ENCODE measurements at places on chromosomes 6 and 20.
A peak's percentile ranks its signal among the peaks of the same experiment; 100 is the strongest.

DNA sequence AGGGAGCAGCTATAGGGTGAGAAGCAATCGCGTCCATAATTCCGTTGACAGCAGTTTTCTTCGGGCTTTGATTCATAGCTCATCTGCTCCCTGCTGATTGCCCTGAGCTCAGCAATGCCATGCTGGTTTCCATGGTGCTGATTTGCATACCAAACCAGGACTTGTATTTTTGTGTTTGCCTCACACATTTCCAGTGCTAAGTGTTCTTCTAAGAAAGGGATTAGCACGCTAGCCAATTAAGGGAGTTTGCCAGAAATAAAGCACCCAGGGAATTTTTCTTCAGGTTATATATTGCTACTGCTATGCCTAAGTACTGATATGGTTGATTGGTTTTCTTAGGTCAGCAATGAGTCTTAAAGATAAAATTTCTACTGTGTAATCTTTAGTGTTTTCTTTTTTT lies 177.6 kb downstream of the PLCB1 start:
- DNase-seq: peak; percentile 24

- no peak for DNase-seq
Measured at GRCh38 chr6:14645841-14646240, 528.3 kb downstream of the CD83 start.

GRCh38 chr20:19916531-19917485 lies 100.4 kb upstream of the NAA20 start:
- no peak for DNase-seq

- DNase-seq: no peak
Measured at GRCh38 chr6:129860908-129861665, at the start of gene TMEM244. TMEM244 (minus strand) TSS chr6:129861315; CDS start chr6:129861188, 127 bp downstream.

DNA sequence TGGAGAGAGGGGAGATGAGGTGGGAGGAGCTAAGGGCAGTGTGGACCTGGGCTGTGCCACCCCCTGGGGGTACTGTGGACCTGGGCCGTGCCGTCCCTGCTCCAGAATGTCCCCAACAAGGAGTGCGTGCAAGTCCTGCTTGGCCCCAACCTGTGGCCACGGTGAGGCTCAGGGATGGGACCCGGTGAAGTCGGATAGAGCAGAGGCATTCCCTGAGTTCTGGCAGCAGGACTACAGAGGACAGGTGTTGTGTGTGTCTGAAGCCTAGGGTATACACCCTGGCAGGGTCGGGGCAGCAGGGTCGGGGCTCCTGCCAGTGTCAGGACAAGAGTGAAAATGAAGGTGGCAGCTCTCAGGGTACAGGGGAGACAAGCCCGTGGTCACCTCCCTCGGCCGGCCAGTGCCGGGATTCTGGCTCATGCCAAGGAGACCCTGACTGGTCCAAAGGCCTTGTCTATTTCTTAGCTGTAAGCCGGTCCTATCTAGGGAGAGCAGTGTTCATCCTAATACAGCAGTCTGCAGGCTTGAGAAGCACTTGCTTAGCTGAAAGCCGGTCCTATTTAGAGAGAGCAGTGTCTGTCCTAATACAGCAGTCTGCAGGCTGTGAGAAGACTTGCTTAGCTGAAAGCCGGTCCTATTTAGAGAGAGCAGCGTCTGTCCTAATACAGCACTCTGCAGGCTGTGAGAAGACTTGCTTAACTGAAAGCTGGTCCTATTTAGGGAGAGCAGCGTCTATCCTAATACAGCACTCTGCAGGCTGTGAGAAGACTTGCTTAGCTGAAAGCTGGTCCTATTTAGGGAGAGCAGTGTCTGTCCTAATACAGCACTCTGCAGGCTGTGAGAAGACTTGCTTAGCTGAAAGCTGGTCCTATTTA lies 95.9 kb downstream of the SMOC2 start:
- DNase-seq: no peak

DNA sequence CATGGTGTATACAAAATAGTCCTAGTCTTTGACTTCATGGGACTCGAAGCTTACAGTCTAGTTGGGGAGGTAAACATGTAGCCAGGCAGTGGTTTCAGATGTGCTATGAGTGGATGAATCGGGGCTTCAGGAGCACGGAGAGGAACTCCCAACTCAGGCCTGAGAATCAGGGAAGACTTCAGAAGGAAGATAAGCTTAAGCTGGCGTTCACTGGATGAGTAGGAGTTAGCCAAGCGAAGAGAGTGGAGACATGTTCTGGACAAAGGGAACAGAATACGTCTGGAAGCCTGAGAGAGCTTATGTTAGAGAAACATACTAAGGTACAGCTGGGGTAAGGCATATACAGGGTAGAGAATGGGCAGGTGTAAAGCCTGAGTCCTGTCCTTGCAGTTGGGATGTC lies 8.8 kb downstream of the CARMIL1 start:
- no peak for DNase-seq

- peak; percentile 7 for DNase-seq
Measured at GRCh38 chr6:29516108-29516507, 28.4 kb upstream of the MAS1L start.

DNA sequence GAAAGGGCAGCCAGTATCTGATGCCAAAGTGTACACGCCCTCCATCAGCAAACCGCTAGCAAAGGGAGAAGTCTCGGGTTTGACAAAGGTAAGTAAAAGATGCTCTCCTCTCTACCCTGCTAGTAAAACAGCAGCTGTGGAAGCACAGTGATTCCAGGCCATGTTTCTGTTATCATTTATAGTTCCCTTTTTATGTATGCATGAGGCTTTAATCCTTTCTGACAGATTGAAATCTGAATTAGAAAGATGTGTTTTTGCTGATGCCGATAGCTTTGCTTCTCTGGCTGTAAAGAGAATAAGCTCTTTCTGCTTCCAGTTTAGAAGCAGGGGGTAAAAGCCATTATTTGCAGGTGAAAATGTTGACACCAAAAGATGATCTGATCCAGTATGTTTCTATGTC lies 392.4 kb upstream of the SOX4 start:
- no peak for DNase-seq

DNA sequence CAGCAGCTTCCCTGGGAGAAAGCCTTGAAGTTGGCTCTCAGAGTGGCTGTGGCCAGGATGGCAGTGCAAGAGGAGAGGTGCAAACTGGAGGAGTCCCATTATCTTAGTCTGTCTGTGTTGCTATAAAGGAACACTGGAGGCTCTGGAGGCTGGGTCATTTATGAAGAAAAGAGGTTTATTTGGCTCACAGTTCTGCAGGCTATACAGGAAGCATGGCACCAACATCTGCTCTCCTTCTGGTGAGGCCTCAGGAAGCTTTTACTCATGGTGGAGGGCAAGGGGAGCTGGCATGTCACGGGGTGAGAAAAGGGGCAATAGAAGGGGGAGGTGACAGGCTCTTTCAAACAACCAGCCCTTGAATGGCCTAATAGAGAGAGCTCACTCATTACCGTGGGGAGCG lies 47.1 kb downstream of the PSMG4 start:
- no peak for DNase-seq

DNA sequence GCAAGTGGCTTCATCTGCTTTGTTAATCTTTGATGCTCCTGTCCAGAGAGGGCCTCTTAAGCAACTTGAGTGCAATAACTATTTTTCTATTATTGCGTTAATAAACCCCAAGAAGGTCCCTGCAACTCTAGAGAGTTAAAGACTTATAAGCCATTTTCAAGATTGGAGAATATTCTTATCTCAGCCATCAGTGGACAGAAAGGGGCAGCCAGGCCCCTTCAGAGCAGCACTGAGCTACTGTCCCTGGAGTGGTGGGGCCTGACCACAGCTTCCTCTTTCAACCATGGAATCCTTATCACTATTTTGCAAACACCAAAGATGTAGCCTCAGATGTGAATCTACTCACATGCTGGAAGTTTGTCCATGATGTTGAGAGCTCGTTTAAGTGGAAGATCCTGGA lies 2.8 kb upstream of the MAS1L start:
- no peak for DNase-seq

DNA sequence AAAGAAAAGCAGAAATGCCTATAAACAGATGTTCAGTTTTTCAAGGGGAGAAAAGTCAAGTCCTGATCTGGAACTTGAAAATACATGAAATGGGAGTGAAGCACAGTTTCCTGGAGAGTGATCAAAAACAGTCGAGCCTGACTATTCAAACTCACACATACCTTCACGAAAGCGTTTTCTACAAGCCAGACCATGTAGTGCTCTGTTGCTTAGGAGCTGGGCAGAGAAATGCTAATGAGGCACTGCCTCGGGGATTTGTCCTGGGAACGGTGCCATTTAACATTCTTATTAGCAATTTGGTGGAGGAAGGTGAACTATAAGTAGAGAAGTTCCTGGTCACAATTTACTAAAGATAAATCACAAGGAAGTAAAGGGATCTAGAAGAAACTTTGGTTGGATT lies 5.9 kb downstream of the NHSL1 start:
- DNase-seq: peak; percentile 70

DNA sequence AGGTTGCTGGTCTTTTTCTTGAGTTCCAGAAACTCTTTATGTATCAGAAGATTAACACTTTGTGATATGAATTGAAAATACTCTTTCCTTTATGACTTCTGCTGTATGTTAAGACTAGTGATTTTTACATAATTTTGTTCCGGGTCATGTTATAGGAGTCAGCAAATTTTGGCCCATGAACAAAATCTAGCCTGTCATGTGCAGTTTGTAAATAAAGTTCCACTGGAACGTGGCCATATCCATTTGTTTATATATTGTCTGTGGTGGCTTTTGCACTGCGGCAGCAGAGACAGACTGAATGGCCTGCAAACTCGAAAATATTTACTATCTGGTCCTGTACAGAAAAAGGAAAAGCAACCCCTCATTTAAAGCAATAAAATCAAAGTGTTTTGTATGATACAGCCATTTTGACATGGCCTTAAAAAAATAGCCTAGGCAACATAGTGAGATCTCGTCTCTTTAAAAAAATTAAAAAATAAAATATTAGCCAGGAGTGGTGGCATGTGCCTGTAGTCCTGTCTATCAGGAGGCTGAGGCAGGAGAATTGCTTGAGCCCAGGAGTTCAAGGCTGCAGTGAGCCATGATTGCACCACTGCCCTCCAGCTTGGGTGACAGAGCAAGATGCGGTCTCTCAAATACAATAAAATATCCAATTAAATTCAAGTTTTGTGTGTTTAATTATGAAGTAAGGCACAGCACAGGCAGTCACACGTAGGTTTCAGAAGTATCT lies 36.9 kb downstream of the SNX9 start:
- DNase-seq: no peak

- no peak for DNase-seq
Measured at GRCh38 chr20:24764794-24765202, 184.3 kb upstream of the CST7 start.

- peak; percentile 61 for DNase-seq
Measured at GRCh38 chr6:141169419-141169818, 963.3 kb upstream of the GJE1 start.

- no peak for DNase-seq
Measured at GRCh38 chr6:142721215-142721920, 223.6 kb downstream of the HIVEP2 start.

DNA sequence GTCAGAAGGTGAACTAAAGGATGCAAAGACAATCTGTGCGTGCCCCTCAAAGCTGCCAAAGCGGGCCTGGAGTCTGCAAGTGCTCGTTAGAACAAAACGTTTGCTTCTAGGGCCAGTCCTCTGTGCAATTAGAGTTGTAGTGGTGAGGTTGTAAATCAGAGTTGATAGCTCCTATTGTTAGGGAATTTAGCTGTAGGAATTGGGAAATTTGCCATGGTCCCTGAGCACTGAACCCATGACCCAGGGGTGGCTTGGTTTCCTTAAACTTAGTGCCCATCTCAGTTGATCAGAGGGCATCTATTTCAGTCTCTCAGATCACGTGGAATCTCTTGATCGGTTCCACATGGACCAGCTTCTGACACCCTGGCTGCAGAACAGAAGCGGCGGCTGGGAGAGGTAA lies 18.8 kb upstream of the RPS6KA2 start:
- no peak for DNase-seq

- DNase-seq: no peak
Measured at GRCh38 chr20:39038495-39038894, 76.4 kb downstream of the DHX35 start.

DNA sequence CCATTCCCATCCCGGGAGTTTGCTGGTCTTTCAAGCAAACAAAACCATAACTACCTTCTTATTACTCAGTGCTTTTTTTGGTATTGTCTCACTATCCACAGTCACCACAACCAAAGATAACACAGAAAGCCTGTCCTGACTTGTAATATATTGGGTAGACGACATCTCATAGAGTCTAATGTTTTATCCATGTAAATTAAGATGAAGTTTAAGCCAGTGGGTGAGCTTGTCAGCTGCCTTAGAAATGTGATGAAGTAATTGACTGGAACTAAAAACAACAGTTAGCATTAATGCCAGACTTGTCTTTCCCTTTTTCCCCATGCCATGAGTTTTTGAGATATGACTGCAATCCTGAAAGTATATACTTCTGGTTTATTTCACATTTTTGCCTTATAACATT lies 282.7 kb upstream of the PRDM1 start:
- DNase-seq: no peak

- DNase-seq: peak; percentile 76
Measured at GRCh38 chr20:49853640-49854039, 41.0 kb downstream of the SLC9A8 start.

DNA sequence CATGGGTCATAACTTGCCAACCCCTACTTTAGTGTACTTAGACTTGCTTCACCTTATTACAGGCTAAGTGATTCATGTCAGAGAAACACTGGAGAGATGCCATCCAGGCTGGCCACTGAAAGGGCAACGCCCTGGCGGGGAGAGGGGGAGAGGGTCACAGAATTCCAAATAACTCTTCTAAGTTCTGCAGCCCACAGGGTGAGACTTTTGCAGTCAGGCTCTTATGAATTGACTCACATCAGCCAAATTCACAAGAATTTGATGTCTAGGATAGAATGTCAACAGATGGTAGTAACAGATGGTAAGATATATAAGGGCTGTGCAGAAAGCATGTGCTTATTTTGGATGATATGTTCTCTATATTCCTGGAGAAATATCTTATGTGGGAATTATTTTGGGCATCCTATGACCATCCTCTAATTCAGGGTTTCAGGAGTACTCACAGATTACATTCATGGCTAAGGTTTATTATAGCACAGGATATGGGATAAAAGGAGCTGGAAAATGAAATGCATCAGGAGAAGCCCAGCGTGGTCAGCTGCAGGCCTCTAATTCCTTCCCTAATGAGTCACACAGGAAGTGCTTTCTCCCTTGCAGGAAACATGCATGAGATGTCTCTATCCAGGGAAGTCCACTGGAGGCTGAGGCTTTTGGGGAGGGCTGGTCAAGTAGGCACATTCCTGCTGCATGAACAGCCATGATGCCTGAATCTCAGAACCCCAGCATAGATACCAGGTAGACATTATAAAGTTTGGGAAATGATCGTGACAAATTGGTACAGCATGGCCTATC lies 58.7 kb upstream of the RIN2 start:
- DNase-seq: peak; percentile 88

- no peak for DNase-seq
Measured at GRCh38 chr20:32205843-32206759, 1.4 kb downstream of the PLAGL2 start.

DNA sequence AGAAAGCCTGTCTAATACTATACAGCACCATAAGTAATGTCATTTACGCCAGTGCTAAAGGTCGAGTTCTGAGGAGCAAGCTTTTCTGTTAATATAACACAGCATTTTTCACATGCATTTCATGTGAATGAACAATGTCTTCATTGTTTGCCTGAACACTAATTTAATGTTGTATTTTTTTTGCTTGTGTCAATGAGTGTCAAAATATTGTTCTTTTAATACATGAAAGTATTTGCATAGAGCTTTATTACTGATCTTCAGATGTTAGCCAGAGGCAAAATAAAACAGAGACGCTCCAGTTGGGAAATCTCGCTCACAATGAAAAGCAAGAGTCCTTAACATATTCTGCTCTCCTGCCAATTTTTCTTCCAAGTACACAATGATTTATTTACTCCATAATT lies 151.8 kb downstream of the FOXC1 start:
- DNase-seq: no peak

All from fibroblast of pulmonary artery (primary cell).